ENCODE measurements at places on chromosomes 11 and 22.

DNA sequence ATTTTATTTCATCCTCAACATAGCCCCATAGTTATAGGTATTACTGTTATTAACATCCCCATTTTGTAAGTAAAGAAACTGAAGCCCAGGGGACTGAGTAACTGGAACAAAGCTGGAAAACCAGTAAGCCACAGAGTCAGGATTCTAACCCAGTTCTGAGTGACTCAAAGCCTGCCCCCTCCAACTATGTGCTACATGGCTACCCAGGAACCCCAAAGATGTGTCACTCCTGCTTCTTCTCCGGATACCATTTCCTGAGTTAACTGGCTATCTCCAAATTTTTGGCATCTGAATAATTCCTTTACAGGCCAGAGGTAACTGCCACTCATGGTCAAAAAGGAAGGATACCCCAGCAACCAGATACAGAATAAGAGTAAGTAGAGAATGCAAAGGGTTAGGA is 43.6 kb downstream of the TENM4 start:
- DNase-seq = no peak

DNA sequence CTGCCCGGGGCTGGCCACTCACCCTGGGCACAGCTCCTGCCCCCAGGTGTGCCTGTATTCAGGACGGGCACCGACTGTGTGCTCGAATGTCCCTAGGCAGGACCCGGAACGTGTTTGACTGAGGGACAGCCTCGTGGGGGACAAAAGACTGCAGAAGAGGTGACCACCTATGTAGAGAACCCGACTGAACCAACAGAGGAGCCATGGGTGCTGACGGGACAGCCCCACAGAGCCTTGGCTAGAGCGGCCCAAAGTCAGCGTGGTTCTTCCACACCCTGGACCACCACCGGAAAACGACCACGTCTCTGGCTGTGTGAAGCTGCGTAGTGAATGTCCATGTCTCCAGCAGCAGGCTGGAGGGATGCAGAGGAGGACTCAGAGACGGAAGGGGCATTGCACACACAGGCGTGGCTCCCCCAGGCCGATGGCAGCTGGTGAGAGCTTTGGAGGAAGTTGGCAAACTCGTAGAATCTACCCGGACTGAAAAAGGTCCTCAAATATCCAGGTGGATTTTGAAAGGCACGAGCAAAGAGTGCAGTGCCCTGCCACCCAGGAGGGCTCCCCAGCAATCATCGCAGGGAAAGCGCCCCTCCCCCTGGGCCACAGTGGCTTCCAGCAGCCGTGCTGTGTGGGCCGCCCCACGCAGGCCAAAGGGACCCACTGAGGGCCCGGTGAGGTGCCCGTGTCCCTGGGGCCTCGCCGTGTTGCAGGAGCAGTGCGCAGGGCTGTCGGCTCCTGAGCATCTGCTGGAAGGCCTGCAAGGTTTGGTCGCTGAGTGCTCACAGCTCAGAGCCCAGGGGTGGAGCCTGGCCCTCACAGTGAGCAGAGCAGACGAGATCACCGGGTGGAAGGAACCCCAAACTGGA is 17.5 kb upstream of the MUC5B start:
- DNase-seq = no peak

DNA sequence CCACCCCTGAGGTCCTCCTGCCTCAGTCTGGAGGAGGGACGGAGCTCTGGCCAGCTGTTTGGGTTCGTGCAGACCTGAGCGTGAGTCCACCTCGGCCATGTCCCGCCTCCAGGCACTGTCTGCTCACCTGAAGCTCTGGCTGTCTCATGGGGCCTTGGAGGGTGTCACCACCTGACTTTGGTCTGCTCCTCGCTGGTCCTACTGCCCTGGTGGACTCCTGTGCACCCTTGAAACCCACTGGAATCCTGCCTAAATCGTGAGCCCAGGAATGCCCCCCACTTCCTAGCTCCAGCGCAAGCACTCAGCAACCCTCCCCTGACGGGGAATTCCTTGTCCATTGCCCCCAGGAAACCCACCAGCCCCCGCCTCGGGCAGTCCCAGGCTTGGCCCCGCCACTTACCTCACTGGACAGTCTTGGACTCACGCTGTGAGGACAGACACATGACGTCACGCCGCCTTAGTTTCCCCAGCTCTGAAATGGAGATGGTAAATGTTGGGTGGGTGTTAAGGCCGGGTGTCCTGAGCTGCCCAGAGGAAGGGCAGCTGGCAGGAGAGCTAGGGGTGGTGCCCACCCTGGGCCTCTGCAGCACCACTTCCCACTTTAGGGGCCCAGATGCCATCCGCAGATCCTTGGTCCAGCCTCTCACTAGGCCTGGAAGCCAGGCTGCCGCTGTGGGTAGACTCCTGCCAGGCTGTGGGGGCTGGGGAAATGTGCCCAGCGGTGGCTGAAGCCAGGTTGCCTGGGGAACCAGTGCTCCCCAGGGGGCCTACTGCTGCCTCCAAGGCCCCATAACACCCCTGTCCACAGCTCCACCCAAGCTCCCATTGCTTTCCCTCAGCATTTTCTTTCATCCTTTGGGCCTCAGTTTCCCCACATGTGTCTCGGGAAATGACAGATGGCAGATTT is 18.2 kb upstream of the TBX1 start:
- DNase-seq = no peak

- DNase-seq = no peak
Measured at GRCh38 chr11:112412383-112412782, 151.7 kb upstream of the PLET1 start.

DNA sequence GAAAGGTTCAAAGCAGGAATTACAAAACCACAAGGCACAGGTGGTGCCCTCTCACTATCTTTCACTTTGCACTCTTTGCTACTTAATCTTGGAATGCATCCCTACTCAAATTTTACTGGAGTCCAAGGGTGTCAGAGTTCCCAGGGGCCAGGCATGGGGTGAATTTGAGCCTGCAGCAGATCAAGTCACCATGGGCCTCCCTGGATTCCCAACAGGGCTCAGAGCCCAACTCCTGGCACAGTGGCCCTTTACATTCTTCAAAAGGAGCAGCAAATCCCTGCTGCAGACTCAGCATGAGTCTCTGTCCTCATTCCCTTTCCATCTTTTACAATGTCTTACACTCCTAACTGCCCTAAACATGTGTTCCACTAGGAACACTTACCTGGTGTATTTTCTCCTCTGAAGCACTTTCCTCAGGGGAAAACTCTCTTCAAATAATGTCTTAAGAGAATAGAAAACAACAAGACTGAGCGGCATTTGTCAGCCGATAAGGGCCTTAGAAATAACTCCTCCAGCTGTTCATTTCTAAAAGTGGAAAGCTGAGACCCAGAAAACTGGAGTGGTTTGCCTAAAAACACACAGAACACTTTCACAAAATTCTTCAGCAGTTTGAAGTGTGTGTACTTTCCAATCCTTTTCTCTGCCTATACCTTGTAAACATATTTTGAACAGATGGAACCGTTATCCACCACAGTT is 596.0 kb downstream of the INSC start:
- DNase-seq = no peak

DNA sequence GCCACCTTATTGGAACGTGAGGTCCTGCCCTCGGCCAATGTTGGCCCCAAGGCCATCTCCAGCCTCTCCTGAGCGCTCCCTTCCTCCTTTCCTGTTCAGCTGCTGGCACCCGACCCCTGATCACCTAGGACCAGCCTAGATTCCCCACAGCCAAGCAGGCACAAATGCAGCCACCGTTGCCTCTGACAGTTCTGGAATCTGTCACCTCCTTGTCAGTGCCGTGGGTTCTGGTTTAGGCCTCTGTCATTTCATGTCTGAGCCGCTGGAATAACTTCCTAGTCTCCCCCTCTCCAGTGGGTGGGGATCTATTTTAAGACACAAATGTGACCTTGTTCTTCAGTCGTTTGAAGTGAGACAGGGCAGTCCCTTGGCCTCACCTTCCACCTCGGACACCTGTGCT is 29.7 kb downstream of the FADS3 start:
- DNase-seq = no peak

GRCh38 chr11:10005955-10006525 is 288.0 kb downstream of the SBF2 start:
- DNase-seq = no peak

DNA sequence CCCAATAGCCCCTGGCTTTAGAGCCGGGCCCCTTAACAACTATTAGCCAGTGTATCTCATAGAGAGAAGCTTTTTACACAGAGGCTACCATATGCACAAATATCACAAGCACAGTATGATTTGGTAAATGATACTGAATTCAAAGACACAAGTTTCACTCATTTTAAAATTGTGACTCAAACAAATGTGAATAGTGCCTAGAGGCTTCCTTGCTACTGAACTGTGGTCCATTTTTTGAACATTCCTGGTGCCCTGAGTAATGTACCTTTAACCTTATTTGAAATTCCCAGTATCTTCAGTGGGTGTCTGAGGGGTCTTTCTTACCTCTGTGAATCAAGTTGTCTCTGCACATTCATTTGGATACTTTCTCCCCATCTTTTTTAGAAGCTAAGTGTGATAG is 156.2 kb downstream of the MAML2 start:
- no peak for DNase-seq

- no peak for DNase-seq
Measured at GRCh38 chr11:128022007-128022368, 565.4 kb downstream of the ETS1 start.

DNA sequence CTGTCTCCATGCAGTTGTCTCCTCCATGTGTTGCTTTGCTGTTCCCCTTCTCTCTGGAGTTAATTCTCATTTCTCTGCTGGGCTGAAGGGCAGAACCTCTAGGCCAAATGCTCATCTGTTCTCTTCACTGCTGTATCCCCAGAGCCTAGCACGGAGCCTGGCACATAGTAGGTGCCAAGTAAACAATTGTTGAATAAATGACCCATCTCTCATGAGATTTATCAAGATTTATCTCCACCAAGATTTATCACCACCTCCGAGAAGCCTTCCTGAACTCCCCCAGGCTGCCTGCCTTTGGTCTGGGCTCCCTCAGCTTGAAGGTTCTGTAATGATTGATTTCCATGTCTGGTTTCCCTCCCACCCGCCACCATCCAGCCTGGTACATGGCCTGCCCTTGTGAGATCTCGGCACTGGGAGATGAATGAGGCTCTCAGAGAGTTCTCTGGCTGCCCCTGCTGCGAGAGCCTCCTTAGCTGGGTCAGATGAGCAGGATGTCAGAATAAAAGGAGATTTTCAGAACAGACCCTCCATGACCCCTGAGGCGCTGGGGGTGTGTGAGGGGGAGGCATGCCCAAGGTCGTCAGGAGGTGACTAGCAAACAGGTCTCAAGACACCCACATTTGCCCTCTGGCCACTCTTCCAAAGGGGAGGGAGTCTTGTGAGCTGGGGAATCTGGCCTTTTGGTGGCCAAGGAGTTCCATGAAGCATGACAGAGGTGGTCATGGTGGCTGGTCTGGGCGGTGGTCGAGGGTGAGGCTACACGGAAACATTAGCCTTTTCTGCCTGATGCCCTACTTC is 2.4 kb upstream of the GDPD5 start:
- DNase-seq = no peak

DNA sequence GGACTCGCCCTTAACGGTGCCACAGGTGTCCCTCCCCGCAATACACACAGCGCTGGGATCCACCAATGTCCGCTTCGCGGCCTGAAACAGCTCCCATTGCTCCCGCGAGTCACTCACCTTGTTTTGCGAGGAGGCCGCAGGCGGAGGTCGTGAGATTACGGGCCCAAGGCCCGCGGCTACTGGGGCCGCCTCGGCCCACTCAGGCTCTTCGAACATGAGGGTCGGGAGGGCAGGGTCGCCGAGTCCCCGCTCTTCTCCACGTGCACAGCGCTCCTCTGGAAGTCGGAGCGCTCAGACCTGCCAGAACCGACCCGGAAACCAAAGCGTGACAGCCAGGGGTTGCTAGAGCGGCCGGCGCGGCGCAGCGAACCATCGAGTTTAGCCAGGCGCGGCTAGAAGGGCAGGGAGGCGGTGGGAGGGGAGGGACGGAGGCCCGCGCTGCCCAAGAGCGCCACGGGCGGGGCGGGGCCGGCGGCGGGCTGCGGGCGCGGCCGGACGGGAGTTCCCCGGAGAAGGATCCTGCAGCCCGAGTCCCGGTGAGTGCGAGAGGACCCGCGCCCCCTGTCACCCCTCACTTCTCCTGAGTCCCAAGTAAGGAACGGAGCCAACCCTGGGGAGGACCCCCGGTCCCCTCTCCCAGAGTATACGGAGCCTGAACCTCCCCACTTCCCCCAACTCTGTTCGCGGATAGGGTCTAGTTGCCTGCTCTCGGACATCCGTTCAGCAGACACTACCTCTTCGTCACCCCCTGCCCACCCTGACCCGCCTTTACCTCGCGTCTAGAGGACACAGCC is at the start of the genes ILK and RRP8:
Gene ILK (plus strand): TSS at position 488 of the 794 bp plus-strand sequence. CDS start 498 bp downstream, outside the sequence.
Gene RRP8 (minus strand): TSS at position 330 of the 794 bp plus-strand sequence. CDS start 114 bp downstream, at position 216.
- peak; percentile 92 for DNase-seq

DNA sequence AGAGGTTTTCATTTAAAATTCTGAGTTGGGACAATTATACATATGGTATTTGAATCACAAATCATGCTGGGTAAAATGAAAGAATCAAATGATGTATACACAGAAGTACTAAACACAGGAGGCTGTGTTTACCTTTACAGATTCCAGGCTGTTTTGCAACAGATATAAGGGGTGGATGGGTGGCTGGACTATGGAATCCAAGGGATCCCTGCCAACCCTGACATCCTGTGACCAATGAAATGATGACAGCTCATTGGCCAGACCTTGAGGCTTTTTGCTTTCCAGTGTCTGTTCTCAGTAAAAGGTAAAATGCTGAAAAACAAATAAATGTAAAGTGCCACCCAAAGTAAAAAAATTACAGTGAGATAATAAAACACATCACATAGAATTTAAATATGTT is 3.3 kb upstream of the DDI1 start:
- DNase-seq = no peak

DNA sequence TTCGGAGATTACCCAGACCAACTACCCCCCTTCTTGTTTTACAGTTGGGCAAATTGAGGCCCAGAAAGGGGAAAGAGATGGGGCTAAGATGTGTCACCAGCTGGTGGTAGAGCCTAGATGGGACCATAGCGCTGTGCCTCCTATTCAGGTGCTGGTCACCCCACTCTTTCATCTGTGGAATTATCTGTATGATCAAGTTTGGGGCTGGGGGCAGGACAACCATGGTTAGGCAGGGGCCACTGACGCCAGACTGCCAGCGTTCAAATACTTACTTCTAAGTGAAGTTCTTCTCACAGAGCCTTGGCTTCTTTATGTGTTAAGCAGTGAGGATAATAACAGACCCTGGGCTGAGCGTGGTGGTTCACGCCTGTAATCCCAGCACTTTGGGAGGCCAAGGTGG is 55.9 kb downstream of the IGLL1 start:
- DNase-seq = no peak

GRCh38 chr11:77467993-77468392 is 5.9 kb downstream of the PAK1 start:
- no peak for DNase-seq

DNA sequence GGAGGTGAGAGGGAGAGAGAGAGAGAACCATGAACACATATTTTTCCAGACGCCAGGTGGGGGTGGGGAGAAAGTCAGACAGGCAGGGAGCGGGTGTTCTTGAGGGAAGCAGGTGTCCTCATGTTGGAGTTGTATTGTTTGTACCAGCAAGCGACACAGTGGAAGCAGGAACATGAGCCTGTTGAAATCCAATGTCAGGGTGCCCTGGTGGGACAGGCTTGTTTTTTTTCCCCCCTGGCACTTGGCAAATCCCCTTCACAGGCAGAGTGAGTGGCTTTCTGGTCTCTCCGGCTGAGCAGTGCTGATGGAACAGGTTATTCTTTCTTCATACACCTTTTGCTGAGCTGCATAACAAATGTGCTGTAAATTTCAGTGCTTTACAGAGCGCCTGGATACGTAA is 125.6 kb downstream of the GRIK4 start:
- no peak for DNase-seq
